GM10248 (cell line): ENCODE measurements at places on chromosomes 5 and 9.

- DNase-seq = no peak
These were observed 90.2 kb upstream of the SH3PXD2B start for GRCh38 chr5:172544371-172545095.

DNA sequence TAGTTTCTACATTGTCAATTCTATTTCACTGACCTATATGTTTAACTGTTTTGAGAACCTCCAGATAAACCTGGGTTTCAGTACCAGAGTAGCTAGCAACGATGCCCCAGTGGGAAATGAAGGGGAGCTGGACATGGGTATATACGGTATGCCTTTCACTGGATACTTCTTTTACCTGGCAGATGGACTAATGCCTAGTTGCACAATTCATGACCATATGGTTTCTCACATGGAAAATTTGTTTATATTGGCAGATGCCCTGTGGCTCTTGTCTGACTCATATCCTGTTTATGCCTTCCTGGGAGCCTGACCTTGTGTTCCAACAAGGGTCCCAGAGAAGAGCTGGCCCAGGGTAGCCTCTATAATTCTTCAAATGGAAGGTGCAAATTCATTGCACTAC, 144.1 kb downstream of the MAT2B start:
- no peak for DNase-seq

DNA sequence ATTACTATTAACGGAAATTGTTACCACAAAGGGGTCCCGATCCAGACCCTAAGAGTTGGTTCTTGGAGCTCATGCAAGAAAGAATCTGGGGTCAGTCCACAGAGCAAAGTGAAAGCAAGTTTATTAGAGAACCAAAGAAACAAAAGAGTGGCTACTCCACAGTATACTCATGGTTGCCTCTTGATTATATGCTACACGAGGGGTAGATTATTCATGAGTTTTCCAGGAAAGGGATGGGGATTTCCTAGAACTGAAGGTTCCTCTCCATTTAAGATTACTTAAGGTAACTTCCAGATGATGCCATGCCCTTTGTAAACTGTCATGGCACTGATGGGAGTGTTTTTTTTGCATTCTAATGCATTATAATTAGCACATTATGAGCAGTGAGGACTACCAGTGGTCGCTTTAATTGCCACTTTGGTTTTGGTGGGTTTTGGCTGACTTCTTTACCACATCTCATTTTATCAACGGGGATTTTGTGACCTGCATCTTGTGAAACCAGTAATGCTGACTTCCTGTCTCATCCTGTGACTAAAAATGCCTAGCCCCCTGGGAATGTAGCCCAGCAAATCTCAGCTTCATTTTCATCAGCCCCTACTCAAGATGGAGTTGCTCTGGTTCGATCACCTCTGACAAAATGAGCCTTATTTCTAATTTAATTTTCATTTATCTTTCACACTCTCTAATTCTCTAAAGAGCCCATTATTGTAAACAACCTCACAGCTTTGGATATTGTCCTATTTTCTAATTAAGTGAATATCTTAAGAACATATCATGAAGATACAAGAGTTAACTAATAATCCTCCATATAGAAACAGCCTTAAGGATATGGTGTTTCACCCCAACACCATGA, 336.3 kb downstream of the RASEF start:
- DNase-seq = no peak

DNA sequence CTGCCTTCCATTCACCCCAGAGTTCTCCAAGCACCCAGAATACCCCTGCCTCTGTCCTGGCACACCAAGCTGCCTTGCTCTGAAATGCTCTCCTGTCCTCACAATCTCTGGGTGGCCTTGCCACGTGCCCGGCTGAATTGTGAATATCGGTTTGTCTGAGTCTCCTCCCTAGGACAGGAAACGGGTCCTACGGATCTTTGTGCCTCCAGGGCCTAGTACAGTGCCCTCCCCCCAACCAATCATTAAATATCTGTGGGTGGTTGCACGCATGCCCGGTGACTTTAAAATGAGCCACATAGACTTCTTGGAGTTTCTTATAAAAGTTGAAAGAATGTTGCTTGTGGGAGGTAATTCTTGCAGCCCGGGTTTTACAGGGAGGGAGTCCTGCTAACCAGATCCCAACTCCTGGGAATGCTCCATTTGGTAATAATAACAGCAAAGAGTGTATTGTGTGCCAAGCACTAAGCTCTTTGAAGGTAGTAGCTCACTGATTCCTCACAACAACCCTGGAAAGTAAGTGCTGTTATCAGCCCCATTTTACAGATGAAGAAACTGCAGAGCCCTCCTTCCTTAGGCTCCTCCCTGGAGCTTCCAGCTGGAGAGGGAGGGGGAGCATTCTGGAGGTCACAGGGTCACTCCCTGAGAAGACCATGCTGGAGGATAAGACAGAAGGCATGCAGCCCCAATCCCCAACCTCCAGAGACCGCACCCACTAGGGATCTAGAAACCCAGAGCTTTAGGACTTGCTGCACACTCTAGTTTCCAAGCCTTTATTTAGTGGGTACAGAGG, 23.4 kb downstream of the URM1 start:
- no peak for DNase-seq

- DNase-seq = no peak
These were observed 1510.1 kb downstream of the MAT2B start for GRCh38 chr5:165015547-165015946.

- no peak for DNase-seq
These were observed 52.4 kb downstream of the NIPBL start for GRCh38 chr5:36928947-36929346.

- DNase-seq = peak; percentile 46
These were observed 38.0 kb downstream of the PALM2AKAP2 start for GRCh38 chr9:109817846-109818472.

- no peak for DNase-seq
These were observed 872 bp downstream of the ZNF618 start for GRCh38 chr9:113876993-113877368.

GRCh38 chr9:6414247-6414641, 1.2 kb downstream of the UHRF2 start:
- no peak for DNase-seq

DNA sequence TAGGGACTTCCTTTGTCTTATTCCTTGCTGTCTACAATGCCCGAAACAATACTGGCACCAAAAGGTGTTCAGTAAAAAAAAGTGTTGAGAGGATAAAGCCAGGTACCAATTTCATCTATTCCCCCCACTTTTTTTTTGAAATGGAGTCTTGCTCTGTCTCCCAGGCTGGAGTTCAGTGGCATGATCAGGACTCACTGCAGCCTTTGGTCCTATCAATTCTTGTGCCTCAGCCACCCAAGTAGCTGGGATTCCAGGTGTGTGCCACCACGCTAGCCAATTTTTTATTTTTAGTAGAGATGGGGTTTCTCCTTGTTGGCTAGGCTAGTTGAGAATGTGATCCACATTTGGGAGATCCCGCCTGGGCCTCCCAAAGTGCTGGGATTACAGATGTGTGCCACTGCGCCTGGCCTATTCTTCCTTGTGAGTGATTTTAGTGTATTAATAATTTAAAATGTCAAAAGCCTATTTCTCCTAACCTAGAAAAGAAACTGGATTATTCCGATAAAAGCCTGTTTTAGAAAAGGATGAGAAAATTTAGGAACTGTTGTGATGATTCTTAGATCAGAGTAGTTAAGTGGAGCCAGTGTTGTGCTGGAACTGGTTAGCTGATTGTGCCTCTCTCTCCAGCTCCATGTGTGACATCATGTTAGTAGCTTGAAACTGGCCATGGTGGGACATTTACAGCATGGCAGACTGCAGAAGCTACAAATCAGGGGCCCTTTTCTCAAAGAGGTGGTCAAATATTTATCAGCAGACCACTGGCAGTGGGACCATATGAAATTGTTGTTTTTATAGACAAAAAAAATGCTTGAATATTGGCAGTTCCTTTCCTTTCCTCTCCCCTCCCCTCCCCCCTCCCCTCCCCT, 14.3 kb downstream of the CDC42SE2 start:
- no peak for DNase-seq

GRCh38 chr9:557601-558201, 283.8 kb upstream of the DMRT1 start:
- no peak for DNase-seq

- no peak for DNase-seq
These were observed 50.1 kb downstream of the ADAMTS2 start for GRCh38 chr5:179294891-179295777.

DNA sequence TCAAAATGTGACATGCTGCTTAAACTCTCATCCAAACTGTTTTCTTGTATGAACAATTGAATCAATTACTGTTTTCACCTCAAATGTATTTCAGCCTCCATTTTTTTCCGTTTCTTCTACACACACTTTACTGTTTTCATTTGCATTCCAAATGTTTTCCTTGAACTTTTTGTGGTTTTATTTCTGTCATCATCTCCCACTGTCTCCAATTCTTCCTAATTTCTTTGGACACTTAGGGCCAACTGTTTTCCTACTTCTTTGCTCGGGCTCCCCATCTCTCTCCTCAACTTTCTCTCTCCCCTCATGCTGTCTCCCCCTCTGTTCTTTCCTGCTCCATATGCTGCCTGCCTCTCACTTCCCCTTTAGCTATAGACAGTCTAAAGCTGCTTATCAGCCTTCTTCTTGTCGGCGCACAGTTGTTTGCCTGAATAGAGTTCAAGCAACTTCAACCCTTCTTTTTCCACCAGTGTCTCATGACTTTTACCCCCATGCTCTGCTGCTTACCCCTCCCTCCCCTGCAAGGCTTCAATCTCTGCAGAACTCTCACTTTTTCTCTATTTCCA, 443.4 kb downstream of the DTWD2 start:
- no peak for DNase-seq

- no peak for DNase-seq
These were observed 280.6 kb downstream of the EPB41L4A start for GRCh38 chr5:112138526-112138925.

DNA sequence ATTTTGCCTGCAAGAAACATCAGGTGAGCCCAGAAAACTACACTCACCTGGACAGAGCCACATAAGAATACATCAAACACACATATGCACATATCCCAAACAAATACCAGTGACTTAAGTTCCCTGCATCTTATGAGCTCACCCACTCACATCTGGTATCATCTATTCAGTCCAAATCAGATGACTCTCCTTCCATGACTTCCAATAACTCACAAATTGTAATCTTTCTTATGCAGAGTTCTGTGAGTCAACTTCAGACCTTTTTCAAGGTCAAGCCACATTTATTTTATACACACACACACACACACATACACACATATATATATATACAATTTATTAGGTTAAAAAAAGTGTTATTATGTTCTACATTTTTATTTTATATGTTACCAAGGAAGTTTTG, 1711.9 kb upstream of the CDH9 start:
- DNase-seq = no peak

- DNase-seq = no peak
These were observed 120.6 kb upstream of the GABRP start for GRCh38 chr5:170662966-170663365.
